ENCODE measurements at places on chromosomes 12 and 14.

DNA sequence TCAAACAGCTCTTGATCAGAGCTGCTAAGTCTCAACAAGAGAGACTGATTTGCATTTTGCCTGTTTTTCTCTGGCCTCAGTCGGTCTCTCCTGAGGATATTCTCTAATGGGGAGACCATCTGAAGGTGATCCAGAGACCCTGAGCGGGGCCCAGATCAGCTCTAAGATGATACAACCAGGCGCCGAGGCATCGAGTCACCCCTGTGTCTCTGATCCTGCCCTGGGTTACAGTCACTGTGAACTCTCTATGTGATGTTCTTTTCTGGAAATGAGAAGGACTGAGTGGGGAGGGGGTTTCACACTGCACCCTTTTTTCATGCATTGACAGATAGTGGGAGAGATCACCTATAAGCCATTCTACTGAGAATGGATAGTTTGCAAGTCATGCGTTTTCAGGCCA lies 247.6 kb upstream of the PWP1 start:
- H3K4me1 ChIP-seq, result no peaks in the 10 kb centered on the region
- H3K36me3 ChIP-seq, result no peaks in the 10 kb centered on the region
- DNase-seq, result no peak
- peaks cover 6% of the 10 kb centered on the region for H3K27me3 ChIP-seq
- no peak overlapping the region for H3K4me3 ChIP-seq

DNA sequence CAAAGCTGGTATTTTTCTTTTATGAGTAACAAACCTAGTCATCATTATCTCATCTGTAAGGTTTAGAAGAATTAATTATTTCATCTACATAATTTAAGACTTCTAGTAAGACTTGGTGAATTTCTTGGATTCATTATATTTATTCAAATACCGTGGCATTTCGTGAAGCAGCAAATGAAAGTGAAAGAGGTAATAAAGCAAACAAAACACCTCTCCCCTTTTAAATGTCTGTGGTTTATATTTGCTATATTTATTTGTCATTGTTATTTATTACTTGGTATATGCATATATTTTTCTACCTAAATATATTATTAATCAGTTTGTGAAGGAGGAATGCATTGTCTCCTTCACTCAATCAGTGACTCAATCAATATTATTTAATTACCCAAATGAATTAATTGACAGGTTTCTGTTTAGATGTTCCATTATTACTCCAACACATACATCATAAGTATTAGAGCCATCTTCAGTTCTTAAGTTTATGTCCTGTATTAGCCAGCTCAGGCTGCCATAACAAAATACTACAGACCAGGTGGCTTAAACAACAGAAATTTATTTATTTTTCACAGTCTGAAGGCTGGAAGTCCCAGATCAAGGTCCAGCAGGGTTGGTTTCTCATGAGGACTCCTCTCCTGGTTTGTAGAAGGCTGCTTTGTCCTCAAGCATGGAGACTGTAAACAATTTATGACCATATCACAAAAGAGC lies 6.6 kb downstream of the CFAP54 start:
- H3K36me3 ChIP-seq, result no peaks in the 10 kb centered on the region
- no peak overlapping the region for H3K27ac ChIP-seq
- H3K4me3 ChIP-seq, result no peak overlapping the region
- DNase-seq, result no peak

DNA sequence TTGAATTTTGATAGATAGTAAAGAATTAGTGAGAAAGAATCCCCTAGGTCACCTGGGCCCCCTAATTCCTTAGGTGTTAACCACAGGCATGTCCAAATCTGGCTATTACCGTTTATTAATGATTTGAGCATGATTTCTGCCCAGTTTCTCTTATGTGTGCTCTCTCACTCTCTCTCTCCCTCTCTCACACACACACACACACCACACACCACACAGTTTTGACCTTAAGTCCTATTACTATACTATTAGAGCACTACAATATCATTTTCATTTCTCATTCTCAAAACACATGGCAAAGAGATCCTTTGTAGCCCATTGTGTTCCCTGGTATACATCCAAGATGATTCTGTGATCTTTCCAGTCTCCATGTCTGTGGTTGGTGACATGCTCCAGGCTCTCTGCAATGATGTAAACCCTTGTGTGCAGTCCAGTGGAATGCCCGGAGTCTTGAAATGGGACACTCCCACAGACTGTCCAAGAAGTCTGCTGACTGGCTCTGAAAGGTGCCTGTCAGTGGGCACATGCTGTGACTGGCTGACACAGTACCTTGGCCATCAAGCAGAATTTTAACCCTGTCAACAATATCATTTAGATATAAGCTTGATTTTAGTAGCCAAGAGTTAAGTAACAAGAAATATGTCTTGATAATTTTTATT lies 96.2 kb downstream of the FIGNL2 start:
- no peak for DNase-seq
- peaks cover 4% of the 10 kb centered on the region for H3K36me3 ChIP-seq
- H3K4me1 ChIP-seq, result no peaks in the 10 kb centered on the region
- H3K27me3 ChIP-seq, result no peaks in the 10 kb centered on the region
- no peak overlapping the region for H3K27ac ChIP-seq
- no peak overlapping the region for H3K4me3 ChIP-seq

- H3K27ac ChIP-seq, result no peak overlapping the region
- peaks cover 3% of the 10 kb centered on the region for H3K4me1 ChIP-seq
- no peak for DNase-seq
- no peak overlapping the region for H3K4me3 ChIP-seq
These were observed 153.1 kb downstream of the BCL11B start for GRCh38 chr14:99118946-99119345.

- no peak overlapping the region for H3K4me3 ChIP-seq
- peaks cover 4% of the 10 kb centered on the region for H3K36me3 ChIP-seq
- H3K27ac ChIP-seq, result no peak overlapping the region
- H3K4me1 ChIP-seq, result peaks cover 3% of the 10 kb centered on the region
- H3K27me3 ChIP-seq, result no peaks in the 10 kb centered on the region
- DNase-seq, result no peak
These were observed 291.5 kb downstream of the FUT8 start for GRCh38 chr14:65703996-65704395.

GRCh38 chr12:21337959-21338744 lies 3.4 kb upstream of the SLCO1A2 start:
- H3K36me3 ChIP-seq, result peaks cover 4% of the 10 kb centered on the region
- H3K27me3 ChIP-seq, result no peaks in the 10 kb centered on the region
- H3K4me3 ChIP-seq, result no peak overlapping the region
- H3K27ac ChIP-seq, result no peak overlapping the region
- no peaks in the 10 kb centered on the region for H3K4me1 ChIP-seq

GRCh38 chr14:76280221-76280620 lies 95.7 kb upstream of the ESRRB start:
- H3K27ac ChIP-seq, result no peak overlapping the region
- H3K4me1 ChIP-seq, result no peaks in the 10 kb centered on the region
- no peak overlapping the region for H3K4me3 ChIP-seq
- H3K27me3 ChIP-seq, result peaks cover 3% of the 10 kb centered on the region
- peaks cover 3% of the 10 kb centered on the region for H3K36me3 ChIP-seq

- peak overlapping the region; percentile 100 for H3K27ac ChIP-seq
- peak overlapping the region; percentile 89 for H3K4me3 ChIP-seq
- peaks cover 23% of the 10 kb centered on the region for H3K4me1 ChIP-seq
- H3K27me3 ChIP-seq, result no peaks in the 10 kb centered on the region
- DNase-seq, result no peak
- H3K36me3 ChIP-seq, result peaks cover 8% of the 10 kb centered on the region
These were observed 1.5 kb upstream of the SUPT16H start for GRCh38 chr14:21385188-21385904.

DNA sequence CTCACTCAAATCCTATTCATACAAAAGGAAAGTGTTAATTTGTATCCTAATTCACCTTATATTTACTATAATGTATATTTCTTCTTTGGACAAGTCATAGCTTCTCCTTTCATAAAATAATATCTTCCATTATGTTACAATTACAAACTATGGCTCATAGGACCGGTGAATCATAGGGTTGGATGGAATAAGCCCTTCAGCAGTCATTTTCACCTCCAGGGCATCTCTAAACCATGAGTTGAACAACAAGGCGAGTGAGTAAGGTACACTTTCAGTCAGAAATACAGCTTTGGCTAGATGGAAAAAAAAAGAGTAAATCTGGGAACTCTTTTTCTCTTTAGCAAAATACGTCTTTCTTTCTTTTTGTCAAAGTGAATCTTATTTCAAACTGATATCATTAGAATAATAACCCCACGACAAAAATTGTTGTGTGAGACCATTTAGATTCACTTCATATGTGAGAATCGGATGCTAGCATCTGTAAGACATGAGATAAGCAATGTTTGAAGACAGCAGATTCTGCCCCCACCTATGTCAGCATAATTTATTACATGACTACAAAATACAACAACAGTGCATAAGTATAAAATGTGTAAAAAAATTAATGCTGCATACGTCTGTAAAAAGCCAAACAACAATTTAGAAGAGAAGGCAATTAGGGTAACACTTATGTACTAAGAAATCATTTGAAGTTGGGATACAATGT lies 184.4 kb upstream of the SLC38A2 start:
- H3K27me3 ChIP-seq, result no peaks in the 10 kb centered on the region
- DNase-seq, result no peak
- H3K4me3 ChIP-seq, result no peak overlapping the region
- H3K36me3 ChIP-seq, result no peaks in the 10 kb centered on the region

GRCh38 chr12:56678852-56679251 lies 9.2 kb downstream of the PTGES3 start:
- H3K4me1 ChIP-seq, result peaks cover 3% of the 10 kb centered on the region
- peak overlapping the region; percentile 76 for H3K27ac ChIP-seq
- H3K27me3 ChIP-seq, result no peaks in the 10 kb centered on the region
- peaks cover 8% of the 10 kb centered on the region for H3K36me3 ChIP-seq
- no peak overlapping the region for H3K4me3 ChIP-seq
- DNase-seq, result no peak

- peaks cover 11% of the 10 kb centered on the region for H3K36me3 ChIP-seq
- no peak for DNase-seq
- no peaks in the 10 kb centered on the region for H3K27me3 ChIP-seq
- peak overlapping the region; percentile 73 for H3K27ac ChIP-seq
- peak overlapping the region; percentile 36 for H3K4me3 ChIP-seq
These were observed 612 bp downstream of the CIDEB start for GRCh38 chr14:24307156-24307574.

GRCh38 chr12:49609875-49610154 lies 4.4 kb upstream of the FAM186B start:
- H3K4me1 ChIP-seq, result no peaks in the 10 kb centered on the region
- H3K4me3 ChIP-seq, result no peak overlapping the region

- peak overlapping the region; percentile 94 for H3K27ac ChIP-seq
- peak overlapping the region; percentile 93 for H3K4me3 ChIP-seq
- peaks cover 10% of the 10 kb centered on the region for H3K36me3 ChIP-seq
- DNase-seq, result no peak
These were observed 1.8 kb downstream of the BAG5 start for GRCh38 chr14:103560691-103561090.

DNA sequence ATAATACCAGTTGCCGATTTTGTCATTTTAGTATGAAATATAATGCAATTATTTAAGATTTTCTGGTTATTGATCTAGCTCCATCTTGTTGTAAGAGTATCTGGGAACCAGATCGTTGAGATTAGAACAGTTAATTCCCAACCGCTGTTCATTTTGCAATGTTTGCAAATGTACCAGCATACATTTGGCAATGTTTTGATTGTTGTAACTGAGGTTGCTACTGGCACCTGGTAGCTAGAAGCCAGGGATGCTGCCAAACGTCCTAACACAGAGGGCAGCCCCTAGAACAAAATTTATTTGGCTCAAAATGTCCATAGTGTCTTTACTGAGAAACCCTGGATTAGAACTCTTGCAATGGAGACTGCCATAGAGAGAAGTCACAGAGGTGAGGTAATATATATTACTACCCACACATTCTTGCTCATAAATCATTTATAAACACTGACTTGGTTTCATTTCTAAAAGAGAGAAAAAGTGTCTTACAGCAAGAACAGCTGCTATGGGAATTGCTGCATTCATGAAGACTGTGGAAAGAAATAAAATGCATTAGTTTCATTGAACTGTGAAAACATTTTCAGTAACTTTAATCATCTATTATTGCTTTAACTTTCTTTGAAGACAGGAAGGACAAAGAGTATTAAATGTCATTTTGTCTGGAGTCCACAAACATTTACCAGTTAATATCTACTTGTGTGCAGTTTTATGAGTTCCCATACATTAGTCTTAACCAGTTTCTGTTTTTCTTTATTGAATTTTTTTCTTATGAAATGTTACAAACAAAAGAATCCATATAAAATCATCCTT lies 46.2 kb downstream of the ABCC9 start:
- H3K36me3 ChIP-seq, result no peaks in the 10 kb centered on the region
- no peak for DNase-seq
- no peaks in the 10 kb centered on the region for H3K4me1 ChIP-seq
- no peak overlapping the region for H3K4me3 ChIP-seq
- no peaks in the 10 kb centered on the region for H3K27me3 ChIP-seq
- H3K27ac ChIP-seq, result no peak overlapping the region

GRCh38 chr14:60662982-60663381 lies 13.7 kb upstream of the SIX1 start:
- no peak for DNase-seq
- no peak overlapping the region for H3K27ac ChIP-seq
- peaks cover 10% of the 10 kb centered on the region for H3K4me1 ChIP-seq
- H3K27me3 ChIP-seq, result peaks cover 55% of the 10 kb centered on the region
- no peak overlapping the region for H3K4me3 ChIP-seq

- no peak overlapping the region for H3K4me3 ChIP-seq
- H3K27ac ChIP-seq, result no peak overlapping the region
- DNase-seq, result no peak
- peaks cover 3% of the 10 kb centered on the region for H3K4me1 ChIP-seq
- no peaks in the 10 kb centered on the region for H3K27me3 ChIP-seq
These were observed 831 bp upstream of the RPS6KA5 start for GRCh38 chr14:91061056-91061887.

- no peak overlapping the region for H3K4me3 ChIP-seq
- no peaks in the 10 kb centered on the region for H3K27me3 ChIP-seq
- no peak for DNase-seq
- no peaks in the 10 kb centered on the region for H3K36me3 ChIP-seq
These were observed 180.2 kb downstream of the CRADD start for GRCh38 chr12:93857279-93857938.

DNA sequence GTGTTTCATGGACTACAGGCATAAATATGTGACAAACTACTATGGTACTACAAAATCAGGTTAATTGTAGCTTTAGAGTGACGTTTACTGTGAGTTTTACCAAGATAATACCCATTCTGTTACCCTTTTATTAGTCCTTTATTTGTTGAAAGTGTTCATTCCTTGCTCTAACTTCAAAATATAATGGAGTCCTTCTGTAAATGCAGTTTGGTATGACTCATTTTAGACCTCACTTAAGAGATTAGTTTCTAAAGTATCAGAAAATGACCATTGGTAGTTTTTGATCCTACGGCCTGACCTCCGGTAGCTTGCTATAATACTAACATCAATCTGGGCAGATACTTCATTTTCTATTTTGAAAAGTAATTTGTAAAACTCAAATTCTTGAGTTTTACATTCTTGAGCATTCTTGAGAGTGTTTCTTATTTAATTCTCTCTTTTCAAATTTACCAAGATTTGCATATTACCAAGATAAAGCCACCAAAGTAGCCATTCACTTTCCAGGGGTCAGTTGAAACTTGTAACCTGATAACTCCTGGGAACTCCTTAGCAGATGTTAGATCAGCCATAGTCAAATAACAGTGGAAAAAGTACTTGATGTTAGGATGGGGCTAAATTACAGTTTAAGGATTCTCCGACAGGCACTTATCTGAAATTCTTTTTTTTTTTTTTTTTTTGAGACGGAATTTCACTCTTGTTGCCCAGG lies 4.2 kb downstream of the HSPA2 start:
- peaks cover 9% of the 10 kb centered on the region for H3K4me1 ChIP-seq
- no peak overlapping the region for H3K27ac ChIP-seq
- no peak overlapping the region for H3K4me3 ChIP-seq
- no peak for DNase-seq
- H3K36me3 ChIP-seq, result peaks cover 3% of the 10 kb centered on the region
- H3K27me3 ChIP-seq, result peaks cover 11% of the 10 kb centered on the region
